IMR-90 (cell line): ENCODE measurements at places on chromosomes 11 and 22. TPM values are rescaled to one million over a fixed set of nuclear protein-coding genes. Genes with fewer than 3 reads are reported as not detected.

DNA sequence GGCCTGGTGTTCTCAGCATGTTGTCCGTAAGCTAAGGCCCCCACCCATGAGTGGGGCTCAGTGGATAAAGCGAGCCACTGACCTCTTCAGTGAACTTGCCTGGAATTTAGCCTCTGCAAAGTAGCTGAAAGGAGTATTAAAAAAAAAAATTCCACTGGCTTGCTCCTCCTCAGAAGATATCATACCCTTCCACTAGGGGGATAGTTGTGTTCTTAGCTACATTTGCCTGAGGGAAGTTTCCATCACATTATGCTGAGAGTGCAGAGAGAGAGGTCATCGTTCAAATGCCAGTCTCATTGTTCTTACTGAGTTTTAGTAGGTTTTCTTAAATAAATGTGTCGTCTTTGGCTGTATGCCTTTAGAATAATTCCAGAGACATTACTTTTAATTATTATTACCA is 879.7 kb downstream of the JRKL start:
- DNase-seq, result no peak

GRCh38 chr11:104000798-104001197 is 35.6 kb upstream of the DDI1 start:
- DNase-seq, result peak; percentile 67

- no peak for DNase-seq
Measured at GRCh38 chr11:15157606-15158137, 42.9 kb downstream of the INSC start.

Gene SLC17A6
- not detected in 2 replicates for total RNA-seq

GRCh38 chr22:38437416-38437815 is 17.6 kb downstream of the KCNJ4 start:
- no peak for DNase-seq

- no peak for DNase-seq
Measured at GRCh38 chr11:78647986-78648875, 73.6 kb upstream of the NARS2 start.

Gene IGLL1
- not detected in 2 replicates for total RNA-seq
